ENCODE measurements at places on chromosomes 2 and 18.

- no peak for DNase-seq
Observed at GRCh38 chr2:99679518-99679917, 189.7 kb upstream of the REV1 start.

DNA sequence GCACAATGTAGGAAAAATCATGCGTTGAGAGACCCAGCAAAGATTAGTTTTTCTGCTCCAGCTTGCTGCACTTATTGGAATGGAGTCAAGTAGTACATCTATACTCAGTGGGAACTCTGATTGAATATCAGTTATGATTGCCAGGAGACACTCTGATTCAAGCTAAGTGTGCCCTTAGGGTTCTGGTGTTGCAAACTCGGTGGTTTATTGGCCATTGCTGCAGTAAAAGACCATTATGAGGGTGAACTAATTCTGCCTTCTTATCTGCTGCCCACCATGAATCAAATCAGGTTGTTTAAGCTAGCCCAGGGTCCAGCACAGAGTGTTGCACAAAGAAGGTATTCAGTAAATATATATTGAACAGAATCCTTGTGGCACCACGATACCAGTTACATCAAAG is 74.8 kb upstream of the GLS start:
- no peak for DNase-seq

- DNase-seq: no peak
Observed at GRCh38 chr18:77063260-77063659, 69.3 kb downstream of the MBP start.

GRCh38 chr2:104473546-104473945 is 380.4 kb upstream of the POU3F3 start:
- DNase-seq: no peak

All from GOT3 (cell line).